ENCODE measurements at places on chromosomes 6 and 20. TPM values are rescaled to one million over a fixed set of nuclear protein-coding genes. Genes with fewer than 3 reads are reported as not detected.

- peaks cover 2% of the 10 kb centered on the region for H3K27me3 ChIP-seq
- no peaks in the 10 kb centered on the region for H3K4me1 ChIP-seq
- no peak overlapping the region for H3K4me3 ChIP-seq
These were observed 125.4 kb downstream of the RNASET2 start for GRCh38 chr6:166830891-166831363.

DNA sequence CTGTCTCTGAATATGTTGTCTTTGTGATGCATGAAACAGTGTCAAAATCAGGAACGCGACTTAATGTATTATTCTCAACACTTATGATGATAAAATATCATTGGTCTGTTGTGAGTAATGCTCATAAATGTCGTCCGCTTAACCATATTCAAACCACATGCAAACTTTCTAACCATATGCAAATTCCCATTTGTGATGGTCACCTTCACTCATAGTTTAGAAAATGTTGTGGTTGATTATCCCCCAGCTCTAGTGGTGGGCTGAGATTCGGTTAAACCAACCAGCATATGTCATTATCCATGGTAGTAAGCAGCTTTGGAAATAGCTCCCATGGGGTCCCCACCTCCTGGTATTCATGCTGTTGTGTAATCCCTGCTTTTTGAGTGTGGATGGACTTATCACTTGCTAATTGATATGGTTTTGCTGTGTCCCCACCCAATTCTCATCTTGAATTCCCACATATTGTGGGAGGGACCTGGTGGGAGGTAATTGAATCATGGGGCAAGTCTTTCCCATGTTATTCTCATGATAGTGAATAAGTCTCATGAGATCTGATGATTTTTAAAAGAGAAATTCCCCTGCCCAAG lies 360.0 kb upstream of the TSHZ2 start:
- H3K27ac ChIP-seq, result no peak overlapping the region
- H3K27me3 ChIP-seq, result no peaks in the 10 kb centered on the region
- H3K36me3 ChIP-seq, result no peaks in the 10 kb centered on the region
- no peak overlapping the region for H3K4me3 ChIP-seq
- DNase-seq, result no peak
- no peaks in the 10 kb centered on the region for H3K4me1 ChIP-seq

- DNase-seq, result no peak
- H3K27ac ChIP-seq, result no peak overlapping the region
- no peaks in the 10 kb centered on the region for H3K27me3 ChIP-seq
- no peaks in the 10 kb centered on the region for H3K36me3 ChIP-seq
- peaks cover 5% of the 10 kb centered on the region for H3K4me1 ChIP-seq
- no peak overlapping the region for H3K4me3 ChIP-seq
These were observed 88.1 kb downstream of the ATXN1 start for GRCh38 chr6:16673011-16673797.

EMILIN3 gene
- polyA plus RNA-seq, result 72.4 TPM

- DNase-seq, result no peak
- no peaks in the 10 kb centered on the region for H3K36me3 ChIP-seq
- peaks cover 24% of the 10 kb centered on the region for H3K27me3 ChIP-seq
- H3K4me3 ChIP-seq, result no peak overlapping the region
- peaks cover 11% of the 10 kb centered on the region for H3K4me1 ChIP-seq
These were observed 87.9 kb downstream of the CDC5L start for GRCh38 chr6:44475417-44475778.

UNC5CL gene
- 3.6 TPM for polyA plus RNA-seq

Data from muscle of leg (tissue), 16 donors.